ENCODE measurements at places on chromosomes 4 and X.

GRCh38 chr4:3323071-3323481 lies 30.3 kb downstream of the RGS12 start:
- no peak for DNase-seq

DNA sequence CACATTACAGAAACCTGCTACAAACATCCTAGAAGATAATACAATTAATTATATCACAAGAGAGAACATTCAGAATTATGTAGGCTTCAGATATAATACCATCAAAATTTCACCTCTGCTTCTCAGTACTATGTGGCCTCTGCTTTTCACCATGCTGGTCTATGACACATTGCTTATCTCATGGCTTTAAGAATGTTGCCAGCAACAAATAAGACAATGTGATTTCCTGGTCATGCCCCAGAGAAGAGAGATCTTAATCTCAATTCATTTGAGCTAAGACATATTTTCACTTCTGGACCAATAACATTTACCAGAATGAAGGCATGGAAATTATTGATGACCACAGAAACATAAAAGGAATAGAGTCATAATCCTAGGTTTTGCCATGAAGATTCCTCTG lies 1233.4 kb upstream of the ADGRL3 start:
- no peak for DNase-seq

GRCh38 chr4:82721819-82722423 lies 76.7 kb downstream of the SCD5 start:
- DNase-seq: no peak

DNA sequence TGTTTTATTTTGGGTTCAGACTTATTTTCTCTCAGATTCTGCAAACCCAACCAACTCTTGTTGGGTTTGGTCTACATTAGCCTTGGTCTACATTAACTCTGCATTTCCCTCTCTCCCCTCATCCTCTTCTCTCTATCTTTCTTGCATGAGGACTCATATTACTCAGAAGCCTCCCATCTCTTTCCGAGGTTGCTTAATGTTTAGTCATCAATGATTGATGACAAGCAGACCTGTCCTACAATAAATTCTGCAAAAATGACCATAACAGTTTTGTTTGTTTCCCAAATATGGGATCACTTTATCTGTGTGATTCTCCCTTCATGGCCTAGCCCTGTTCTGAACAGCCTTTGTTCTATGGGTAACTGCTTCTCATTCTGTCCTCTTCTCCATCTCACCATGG lies 75.2 kb downstream of the GABRB1 start:
- no peak for DNase-seq

DNA sequence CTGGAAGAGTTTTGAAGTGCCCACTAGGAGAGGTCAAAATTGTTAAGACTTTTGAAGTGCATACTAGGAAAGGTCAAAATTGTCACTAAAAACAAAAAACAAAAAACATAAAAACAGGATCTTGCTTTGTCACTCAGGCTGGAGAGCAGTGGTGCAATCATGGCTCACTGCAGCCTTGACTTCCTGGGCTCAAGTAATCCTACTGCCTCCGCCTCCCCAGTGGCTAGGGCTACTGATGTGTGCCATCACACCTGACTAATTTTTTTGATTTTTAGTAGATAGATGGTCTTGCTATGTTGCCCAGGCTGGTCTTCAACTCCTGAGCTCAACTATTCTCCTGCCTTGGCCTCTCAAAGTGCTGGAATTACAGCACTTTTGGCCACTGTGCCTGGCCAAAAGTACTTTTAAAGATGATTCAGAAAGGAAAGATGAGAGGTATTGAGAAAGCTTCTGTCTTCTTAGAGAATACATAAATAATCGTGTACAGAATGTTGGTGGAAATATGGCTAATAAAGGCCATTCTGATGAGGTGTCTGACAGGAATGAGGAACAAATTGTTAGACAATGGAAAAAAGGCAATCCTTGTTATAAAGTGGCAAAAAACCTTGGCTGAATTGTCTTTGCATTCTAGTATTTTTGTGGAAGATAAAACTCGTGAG lies 43.3 kb upstream of the STX18 start:
- DNase-seq: no peak

DNA sequence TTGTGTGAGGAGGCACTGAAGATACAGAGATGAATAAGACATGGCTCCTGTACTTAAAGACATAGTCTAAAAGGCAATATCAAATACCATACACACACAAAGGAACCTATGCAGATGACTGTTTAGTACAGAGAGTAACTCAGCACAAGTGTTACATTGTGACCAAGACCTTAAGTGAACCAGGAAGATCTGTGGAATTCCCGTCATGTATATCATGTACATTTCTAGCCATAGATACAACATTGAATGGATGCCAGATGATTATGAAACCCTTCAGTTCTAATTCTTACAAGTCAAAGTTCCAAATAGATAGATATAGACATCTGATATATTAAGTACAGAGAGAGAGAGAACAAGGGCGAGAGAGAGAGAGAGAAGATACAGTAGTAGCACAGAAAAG lies 73.2 kb downstream of the PAK3 start:
- DNase-seq: no peak

GRCh38 chrX:39175418-39176057 lies 374.3 kb downstream of the MID1IP1 start:
- DNase-seq: no peak

GRCh38 chr4:152334931-152335330 lies 201.0 kb downstream of the FBXW7 start:
- DNase-seq: no peak

DNA sequence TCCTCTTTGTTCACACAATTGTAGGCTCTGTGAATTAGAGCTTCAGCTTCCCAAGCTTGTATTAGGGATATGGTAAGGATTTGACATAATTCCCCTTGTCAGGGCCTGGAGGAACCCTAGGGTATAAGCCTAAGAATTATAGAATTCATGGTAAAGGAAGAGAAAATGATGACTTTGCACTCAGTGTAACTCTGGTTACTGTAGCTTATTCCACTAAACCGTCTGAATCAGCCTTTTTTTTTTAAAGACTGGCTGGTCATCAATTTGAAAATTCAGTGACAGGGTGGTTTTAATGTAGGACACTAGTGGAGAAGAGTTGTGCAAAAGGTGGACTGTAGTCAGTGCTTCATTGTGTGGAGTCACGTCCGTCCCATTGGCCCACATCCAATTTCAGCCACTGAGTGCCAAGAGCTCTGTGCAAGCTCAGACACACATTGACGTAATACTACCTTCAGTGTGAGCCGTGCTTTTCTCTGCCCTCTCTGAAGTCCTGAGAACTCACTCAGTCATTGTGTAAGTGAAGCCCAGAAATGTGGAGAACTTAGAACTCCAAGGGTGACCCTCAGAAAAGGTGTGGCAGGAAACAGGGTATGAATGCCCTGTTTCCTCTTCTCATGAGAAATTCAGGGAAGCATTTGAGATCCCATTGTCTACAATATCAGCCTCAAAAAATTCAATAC lies 449.8 kb downstream of the C4orf33 start:
- DNase-seq: no peak

GRCh38 chr4:48792348-48793006 lies 12.4 kb upstream of the FRYL start:
- no peak for DNase-seq

DNA sequence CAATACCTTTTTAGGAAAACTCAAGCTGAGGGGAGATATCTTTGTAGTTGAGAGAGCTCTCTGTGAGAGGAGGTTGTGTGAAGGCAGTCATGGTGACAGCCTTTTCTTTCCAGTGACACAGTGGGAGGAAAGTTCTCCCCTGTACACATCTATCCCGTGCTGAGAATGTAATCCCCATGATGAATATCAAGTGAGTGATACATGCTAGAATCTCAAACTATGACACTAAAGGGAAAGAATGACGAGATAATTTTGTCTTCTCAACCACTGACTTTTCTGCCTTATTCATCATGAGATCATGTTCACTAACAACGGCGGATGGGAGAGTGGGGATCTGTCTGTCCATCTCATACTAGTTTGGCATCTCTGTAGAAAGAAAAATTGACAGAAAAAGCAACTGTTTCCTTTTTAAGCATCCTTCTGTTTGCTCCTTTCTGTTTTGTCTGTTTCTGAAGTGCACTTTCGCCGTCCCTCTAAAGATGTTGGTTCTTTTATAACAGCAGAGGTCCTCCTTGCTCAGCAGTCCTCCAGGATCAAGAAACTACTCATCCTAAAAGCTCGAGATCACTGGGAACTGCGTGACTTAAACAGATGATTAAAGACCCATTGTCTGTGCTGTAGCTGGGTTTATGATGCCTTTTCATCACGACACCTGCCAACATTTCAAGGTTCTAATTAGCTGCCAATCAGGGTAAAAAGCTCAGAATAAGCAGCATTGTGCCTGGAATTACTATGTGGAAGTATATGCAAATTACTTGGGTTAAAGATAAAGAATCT lies 137.6 kb downstream of the DCK start:
- DNase-seq: no peak

DNA sequence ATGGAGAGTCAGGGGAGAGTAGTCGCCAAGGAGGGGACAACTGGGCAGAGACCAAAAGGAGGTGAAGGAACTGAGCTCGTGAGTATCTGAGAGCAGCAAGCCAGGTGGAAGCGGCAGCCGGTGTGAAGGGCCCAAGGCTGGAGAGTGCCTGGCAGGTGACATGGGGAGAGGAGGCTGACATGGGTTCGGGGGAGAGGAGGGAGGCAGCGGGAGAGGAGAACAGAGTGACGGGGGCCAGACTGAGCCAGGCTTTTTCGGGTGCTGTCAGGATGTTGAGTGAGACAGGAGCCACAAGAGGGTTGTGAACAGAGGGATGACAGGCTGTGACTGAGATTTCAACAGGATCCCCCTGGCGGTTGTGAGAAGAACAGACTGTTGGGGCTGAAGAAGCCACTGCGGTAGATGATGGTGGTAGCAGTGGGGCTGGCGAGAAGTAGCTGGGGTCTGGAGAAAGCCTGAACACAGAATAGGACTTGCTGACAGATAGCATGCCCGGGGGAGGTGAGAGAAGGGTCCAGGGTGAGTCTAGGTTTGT lies 5.7 kb downstream of the ELK1 start:
- no peak for DNase-seq

DNA sequence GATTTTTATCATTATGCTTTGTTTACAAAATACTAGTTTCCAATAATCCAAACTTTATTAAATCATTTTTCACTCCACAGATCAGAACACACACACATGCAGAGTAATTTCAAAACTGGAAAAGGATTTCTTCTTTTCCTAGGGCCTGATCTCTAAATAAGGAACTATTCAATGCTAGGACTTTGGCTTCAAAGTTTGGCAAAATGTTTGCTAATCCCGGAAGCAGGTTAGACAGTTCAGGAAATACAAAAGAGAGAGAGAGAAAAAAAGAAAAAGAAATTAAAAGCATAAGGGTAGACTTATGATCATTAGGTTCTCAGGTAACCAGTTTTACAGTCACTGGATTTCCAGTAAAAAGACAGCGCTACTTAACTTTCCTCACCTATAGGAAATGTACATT lies 211.0 kb downstream of the DCLK2 start:
- DNase-seq: no peak

- DNase-seq: no peak
These were observed 49.6 kb downstream of the CASP3 start for GRCh38 chr4:184599492-184600135.

- no peak for DNase-seq
These were observed 21.2 kb downstream of the USP17L30 start for GRCh38 chr4:9384126-9384525.

DNA sequence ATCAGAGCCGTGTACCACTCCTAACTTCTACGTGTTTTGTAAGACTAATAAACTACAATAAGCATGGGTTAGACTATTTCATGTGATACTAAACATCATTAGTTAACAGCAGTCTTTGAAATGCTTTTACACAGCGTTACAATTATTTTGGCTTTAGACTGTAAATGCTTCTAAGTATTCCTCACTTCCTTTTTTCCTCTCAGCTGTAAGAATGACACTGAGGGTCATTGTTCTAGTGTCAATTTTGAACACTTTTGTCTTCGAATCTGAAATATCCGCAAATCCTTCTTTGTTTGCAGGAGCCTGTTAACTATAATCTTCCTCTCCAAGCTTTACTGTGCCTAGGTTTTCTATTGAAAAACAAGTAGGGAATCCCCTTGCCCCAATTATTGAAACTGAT lies 1.5 kb downstream of the ABCE1 start:
- DNase-seq: no peak

DNA sequence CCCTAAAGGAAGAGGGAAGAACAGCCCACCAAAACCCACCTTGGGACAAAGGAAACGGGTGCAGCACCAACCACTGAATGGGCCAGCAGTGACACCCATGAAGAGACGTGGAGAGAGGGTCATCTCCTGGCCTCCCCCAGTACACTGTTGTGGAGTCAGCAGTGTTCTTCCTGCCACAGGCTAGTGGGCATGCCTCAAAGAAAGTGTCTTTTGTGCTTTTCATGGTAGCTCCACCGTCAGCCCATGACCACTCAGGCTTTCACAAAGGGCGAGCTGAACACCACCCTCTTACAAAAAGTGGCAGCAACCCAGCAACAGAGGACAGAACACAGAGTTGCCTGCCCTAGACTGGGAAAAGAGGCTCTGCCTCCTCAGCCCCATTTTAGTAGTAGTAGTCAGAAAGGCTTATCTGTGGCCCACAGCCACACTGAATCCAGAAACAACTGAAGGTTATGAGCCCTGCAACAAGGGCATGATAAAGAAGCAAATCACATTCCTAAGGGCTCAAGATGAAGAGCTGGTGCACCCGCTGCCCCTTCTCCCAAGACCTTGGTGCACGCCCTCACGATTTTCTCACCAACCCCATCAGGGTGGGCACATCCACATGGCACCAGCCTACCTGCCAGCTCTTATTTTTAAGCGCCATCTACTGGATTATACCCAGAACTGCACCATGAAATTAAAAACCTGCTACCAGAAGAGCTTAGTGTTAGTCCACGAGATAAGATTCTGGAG lies 53.1 kb downstream of the RAB28 start:
- no peak for DNase-seq

DNA sequence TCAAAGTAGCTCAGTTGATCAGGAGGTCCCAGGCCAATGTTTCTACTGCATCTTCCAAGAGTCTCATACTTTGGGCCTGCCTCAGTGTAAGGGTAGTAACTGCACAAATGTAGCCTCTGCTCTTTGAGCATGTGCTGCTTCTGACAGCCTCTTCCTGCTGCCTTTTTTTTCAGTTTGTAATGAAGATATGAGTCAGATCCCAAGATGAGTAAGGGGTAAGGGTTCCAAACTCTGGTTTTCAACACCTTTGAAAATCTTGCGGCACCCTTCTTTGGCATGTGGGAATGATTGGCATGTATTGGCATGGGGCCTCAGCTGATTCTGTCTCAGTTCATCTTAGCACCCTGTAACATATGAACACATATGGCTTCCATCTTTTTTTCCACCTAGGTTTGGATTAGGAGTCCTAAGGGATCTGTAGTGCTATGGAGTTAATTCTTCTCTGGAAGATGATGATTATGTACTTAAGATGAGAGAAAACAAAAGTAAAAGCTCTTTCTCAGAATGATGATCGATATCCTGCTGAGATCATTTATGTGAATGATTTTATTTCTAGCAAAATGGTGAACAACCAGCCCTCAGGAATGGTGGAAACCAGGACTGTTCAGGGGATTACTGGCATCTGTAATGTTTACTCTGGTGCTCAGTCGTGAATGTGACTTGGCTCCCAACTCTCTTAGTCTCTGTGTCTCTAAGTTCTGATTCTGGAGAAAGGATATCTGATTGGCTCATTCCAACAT lies 118.7 kb upstream of the PRPS2 start:
- DNase-seq: no peak

- no peak for DNase-seq
These were observed 7.7 kb downstream of the AKAP17A start for GRCh38 chrX:1598876-1599790.
